M059J (cell line): ENCODE measurements at places on chromosomes 5 and 9. TPM values are rescaled to one million over a fixed set of nuclear protein-coding genes. Genes with fewer than 3 reads are reported as not detected.

GRCh38 chr9:25808554-25808953 is 130.3 kb upstream of the TUSC1 start:
- DNase-seq, result no peak

Gene PLPP7
- total RNA-seq, result 2.6 and 3.4 TPM in 2 replicates

- DNase-seq, result peak; percentile 81
These were observed 16.7 kb upstream of the PHYHD1 start for GRCh38 chr9:128903871-128904620.

Gene CCL21
- not detected in 2 replicates for total RNA-seq

Gene C1QTNF3
- total RNA-seq, result 1.1 and 1.3 TPM in 2 replicates

GRCh38 chr5:137215261-137215660 is 283.9 kb downstream of the SPOCK1 start:
- no peak for DNase-seq

Gene JMY
- total RNA-seq, result 3.2 and 4.9 TPM in 2 replicates

- no peak for DNase-seq
These were observed 33.7 kb downstream of the DDX46 start for GRCh38 chr5:134792286-134792685.

DNA sequence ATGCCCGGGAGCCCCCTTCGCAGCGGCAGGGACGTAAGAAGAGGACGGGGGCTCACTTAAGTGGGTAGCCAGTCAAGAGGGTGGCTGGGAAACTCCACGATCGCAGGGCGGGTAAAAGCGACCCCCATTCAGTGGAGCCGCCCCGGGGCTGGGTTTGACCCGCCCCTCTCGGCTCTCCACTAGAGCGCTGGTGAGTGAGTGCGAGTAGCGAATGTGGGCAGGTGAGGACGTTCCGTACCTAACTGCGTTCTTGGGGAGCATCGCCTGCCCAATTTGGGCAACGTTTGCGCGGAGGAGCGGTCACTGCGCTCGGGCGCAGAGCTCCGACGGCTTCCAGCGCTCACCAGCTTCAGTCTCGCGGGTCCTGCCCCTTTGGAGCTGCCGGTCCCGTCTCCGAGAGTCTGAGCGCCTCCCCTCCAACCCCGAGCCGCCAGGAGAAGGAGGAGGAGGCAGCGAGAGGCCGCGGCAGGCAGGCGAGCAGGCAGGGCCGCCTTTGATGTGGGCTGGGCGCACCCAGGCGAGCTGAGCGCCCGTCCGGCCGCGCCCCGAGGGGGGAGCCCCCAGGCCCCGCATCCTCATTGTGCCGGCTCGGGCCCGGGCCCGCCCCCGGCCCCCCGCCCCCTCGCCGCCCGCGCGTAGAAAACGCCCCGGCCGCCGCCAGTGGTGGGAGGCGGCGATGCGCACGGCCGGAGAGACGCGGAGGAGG is at the start of gene FGF18:
Gene FGF18 (plus strand): TSS at position 666 of the 706 bp plus-strand sequence. CDS start 553 bp downstream, outside the sequence.
- peak; percentile 67 for DNase-seq

DNA sequence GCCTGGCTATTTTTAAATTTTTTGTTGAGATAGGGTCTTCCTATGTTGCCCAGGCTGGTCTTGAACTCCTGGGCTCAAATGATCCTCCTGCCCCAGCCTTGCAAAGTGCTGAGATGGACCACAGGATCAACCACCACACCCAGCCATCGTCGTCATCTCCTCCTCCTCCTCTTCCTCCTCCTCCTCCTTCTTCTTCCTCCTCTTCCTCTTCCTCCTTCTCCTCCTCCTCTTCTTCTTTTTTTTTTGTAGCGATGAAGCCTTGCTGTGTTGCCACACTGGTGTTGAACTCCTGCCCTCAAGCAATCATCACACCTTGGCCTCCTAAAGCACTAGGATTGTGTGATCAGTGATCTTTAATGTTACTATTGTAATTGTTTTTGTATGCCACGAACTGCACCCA is 49.4 kb upstream of the ERBIN start:
- no peak for DNase-seq

Gene PCDHB16
- 3.0 and 8.6 TPM in 2 replicates for total RNA-seq

Gene PIP5KL1
- total RNA-seq, result 1.6 TPM in 1 of 2 replicates, not detected in the other

Gene FBLL1
- total RNA-seq, result 0.66 and 0.81 TPM in 2 replicates

Gene NEUROG1
- total RNA-seq, result not detected in 2 replicates

- DNase-seq, result no peak
These were observed 20.8 kb upstream of the KIF2A start for GRCh38 chr5:62284946-62285891.

DNA sequence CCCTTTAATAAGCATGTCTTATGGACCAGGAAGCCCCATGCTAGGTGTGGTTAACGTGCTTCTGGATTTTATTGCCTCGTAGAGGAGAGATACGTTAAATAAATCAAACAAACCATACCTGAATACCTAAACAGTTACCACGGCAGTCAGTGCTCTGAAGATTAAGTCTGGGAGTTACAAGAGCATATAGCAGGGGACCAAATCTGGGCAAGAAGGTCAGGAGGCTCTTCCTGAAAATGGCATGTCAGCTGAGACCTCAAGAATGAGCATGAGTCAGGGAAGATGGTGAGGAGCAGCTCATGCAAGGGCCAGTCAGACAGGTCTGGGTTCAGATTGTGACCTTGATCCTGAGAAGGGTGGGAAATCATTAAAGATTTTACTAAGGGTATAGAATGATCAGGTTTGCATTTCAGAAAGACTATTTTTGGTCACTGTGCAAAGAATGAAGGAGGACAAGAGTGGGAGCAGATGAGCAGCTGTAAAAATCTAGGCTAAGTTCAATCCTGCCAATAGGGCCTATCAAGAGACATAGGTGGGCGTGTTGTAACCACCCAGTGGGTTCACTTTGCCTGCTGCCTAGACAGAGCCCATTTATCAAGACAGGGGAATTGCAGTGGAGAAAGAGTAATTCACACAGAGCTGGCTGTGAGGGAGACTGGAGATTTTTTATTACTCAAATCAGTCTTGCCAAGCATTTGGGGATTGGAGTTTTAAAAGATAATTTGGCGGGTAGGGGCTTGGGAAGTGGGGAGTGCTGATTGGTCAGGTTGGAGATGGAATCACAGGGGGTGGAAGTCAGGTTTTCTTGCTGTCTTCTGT is 4.8 kb upstream of the ZNF366 start:
- peak; percentile 90 for DNase-seq

Gene PCDHGA5
- 0.02 and 0.10 TPM in 2 replicates for total RNA-seq

DNA sequence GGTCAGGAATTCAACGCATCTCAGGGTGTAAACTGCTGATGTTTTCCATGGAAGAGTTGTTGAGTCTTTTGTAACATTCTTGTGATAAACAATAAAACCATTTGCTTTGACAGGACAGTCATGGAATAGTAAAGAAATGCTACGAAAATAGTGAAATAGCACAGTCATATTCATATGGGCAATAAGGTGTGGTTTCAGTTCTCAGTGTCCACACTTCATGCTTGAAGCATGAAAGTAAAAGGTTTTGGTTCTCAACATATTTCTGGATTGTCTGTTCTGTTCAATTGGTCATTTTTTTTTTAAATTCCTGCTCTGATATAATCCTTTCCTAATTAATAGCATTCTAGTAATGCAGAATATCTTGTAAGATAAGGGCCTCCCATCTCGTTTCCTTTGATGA is 467.6 kb upstream of the ZNF608 start:
- DNase-seq, result no peak

- no peak for DNase-seq
These were observed 4.8 kb upstream of the CEL start for GRCh38 chr9:133057006-133057405.

- DNase-seq, result peak; percentile 47
These were observed 17.2 kb upstream of the AFAP1L1 start for GRCh38 chr5:149254506-149254905.

DNA sequence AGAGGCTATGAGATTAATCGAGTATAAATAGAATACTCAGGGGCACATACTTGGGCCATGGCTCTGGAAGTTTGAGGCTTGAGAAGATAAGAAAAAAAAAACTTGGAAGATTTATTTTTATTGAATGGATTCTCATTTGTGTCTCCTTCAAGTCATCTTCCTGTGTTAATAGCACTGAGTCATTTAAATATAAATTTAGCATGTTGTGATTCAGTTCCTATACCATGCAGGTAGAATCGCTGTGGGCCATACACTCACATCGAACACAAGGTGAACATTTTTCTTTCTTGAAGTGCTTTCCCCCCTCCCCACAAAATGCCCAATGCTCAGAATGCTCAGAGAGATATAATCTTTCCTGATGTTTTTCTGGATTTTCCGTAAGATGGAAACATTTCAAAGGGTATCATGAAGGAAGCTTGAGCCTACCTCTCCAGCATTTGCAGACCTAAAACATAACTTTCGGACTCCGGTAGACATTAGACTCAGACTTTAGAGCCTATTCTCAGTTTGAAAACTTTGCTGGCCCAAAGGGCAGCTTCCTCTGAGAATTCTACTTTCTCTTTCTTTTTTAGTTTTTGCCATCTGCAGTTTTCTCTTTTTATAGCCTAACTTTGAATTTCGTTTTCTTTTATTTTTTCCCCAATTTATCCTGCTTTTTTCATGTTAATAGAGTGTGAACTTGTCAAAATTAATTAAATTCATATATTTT is 737.6 kb upstream of the NUDT12 start:
- DNase-seq, result peak; percentile 5

GRCh38 chr5:22495016-22495720 is 358.0 kb downstream of the CDH12 start:
- no peak for DNase-seq

- peak; percentile 85 for DNase-seq
These were observed 79.3 kb downstream of the TLE1 start for GRCh38 chr9:81609782-81610739.

DNA sequence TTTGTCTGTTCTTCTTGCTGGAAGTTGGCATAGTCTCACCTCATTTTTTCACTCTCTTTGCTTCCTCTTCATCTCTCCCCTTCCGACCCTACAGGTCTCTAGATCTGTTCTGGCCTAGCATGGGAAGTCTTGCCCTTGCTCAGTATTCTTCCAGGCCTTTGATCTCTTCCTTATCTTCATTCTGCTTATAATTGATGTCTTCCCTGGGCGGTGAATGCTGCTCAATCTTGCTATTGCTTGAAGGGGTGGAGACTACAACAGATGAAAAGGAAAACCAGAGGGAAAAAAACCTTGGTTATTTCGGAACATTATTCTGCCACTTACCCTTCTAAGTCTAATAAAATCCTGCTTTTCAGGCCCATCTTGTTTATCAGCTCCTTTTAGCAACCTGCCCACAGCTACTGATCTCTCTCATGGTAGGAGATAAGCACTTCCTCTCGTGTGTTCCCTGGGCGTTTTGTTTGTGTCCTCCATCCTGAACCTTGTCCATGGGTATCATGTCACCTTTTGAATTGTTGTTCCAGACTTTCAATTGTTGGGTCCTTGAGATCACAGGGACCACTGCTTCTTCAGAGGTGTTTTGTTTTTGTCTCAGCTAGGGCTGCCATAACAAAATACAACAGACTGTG is 375.6 kb downstream of the ADGRV1 start:
- DNase-seq, result no peak

DNA sequence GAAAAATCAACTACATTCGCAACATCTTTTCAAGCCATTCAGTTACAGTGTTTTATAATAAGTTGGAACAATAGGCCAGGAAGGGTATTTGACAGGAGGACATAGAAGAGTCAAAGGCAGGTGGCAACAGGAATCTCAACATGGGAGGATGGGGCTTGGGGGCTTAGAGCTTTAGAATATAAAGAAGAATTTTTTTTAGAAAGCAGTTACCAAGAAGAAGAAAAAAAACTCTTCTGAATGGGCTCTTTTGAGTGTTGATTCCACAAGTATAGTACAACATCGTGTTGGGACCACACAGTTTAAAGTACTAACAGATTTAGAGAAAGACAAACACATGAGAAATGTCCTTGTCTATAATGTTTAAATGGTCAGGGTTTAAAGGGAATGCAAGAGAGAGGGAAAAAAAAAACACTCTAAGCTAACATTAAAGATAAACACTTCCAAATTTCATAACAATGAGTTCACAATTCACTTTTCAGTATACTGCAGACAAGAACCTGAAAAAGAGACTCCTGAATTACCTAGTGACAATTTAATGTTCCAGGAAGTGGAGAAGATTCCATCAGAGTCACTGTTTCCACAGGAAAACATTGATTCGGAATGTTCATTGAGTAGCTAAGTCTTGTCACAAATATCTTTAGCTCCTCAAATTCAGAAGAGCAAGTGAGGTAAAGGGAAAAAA is 282.3 kb downstream of the DEPDC1B start:
- DNase-seq, result no peak

DNA sequence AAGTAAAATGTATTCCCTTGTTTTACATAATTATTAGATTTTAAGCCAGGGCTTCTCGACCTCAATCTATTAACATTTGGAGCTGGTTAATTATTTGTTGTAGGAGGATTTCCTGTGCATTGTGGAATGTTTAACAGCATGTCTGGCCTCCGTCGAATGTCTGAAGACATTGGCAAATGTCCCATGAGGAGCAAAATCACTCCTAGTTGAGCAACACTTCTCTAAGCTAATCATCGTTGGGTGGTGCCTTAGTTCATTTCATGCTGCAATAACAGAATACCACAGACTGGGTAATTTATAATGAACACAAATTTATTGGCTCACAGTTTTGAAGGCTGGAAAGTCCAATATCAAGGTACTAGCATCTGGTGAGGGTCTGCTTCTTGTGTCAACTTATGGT is 13.4 kb upstream of the VPS13A start:
- no peak for DNase-seq

DNA sequence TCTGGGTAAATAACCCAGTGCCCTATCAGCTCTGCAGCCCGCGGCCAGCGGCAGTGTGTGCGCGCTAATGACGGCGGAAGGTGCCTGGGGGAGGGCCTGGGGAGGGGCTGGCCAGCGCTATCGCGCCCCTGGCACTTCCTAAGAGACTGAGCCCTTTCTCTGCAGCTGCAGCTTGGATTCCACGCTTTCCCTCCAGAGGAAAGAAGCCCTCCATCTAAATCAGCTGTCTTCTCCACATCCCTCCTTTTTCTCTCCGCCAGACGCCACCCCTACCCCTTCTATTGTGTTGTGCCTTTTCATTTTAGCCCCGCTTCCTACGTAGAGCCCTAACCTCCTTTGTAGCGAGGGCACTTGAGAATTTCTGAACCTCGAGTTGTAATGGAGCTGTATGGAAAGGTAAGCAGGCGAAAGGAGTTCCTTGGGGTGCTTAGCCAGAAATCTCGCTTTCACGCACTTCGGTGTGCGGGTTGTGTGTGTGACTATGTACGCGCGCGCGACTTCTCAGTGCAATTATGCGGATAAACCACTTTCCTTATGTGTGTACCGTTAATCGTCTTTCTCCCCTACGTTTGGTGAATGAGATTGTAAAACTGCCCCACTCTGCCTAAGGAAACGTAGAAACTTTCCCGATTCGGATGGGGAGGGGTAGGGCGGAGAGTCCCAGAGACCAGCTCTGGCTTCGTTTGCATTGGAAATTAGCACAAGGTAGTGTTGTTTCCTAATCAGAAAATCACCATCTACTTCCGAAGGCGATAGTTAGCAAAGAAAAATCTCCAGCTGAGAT is 664 bp upstream of the RAB3C start:
- peak; percentile 7 for DNase-seq

- DNase-seq, result peak; percentile 6
These were observed 175.5 kb upstream of the MVB12B start for GRCh38 chr9:126151031-126151685.

- peak; percentile 35 for DNase-seq
These were observed 1.2 kb upstream of the AK3 start for GRCh38 chr9:4742246-4742645.

- DNase-seq, result no peak
These were observed 81.7 kb downstream of the ADAMTS2 start for GRCh38 chr5:179263391-179264052.

GRCh38 chr9:135227641-135228251 is 140.3 kb downstream of the OLFM1 start:
- no peak for DNase-seq
